ENCODE measurements at places on chromosomes 11 and 22.

DNA sequence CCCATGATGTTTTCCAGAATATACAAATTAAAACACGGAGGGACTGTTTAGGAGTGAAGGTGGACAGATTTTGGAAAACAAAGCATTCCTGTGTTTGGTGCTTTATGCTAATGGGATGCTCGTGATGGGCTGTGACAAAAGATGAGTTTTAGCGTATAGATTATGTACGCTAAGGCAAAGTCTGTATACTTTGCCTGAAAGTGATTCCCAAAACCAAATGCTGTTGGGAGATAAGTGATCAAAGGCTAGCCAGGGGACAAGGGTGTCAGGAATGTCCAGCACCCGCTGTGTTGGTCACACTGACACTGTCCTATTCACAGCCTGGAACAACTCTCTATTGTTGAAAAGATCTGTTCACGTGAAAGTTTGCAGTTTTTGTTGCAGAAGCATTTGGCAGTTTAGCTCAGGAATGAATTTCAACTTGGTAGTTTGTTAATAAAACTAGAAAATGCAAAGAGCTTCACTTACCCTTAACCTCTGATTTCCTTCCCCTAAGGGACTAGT is 1.5 kb downstream of the JAM3 start:
- DNase-seq: no peak

- no peak for DNase-seq
Observed at GRCh38 chr11:108781946-108782345, 117.1 kb downstream of the DDX10 start.

DNA sequence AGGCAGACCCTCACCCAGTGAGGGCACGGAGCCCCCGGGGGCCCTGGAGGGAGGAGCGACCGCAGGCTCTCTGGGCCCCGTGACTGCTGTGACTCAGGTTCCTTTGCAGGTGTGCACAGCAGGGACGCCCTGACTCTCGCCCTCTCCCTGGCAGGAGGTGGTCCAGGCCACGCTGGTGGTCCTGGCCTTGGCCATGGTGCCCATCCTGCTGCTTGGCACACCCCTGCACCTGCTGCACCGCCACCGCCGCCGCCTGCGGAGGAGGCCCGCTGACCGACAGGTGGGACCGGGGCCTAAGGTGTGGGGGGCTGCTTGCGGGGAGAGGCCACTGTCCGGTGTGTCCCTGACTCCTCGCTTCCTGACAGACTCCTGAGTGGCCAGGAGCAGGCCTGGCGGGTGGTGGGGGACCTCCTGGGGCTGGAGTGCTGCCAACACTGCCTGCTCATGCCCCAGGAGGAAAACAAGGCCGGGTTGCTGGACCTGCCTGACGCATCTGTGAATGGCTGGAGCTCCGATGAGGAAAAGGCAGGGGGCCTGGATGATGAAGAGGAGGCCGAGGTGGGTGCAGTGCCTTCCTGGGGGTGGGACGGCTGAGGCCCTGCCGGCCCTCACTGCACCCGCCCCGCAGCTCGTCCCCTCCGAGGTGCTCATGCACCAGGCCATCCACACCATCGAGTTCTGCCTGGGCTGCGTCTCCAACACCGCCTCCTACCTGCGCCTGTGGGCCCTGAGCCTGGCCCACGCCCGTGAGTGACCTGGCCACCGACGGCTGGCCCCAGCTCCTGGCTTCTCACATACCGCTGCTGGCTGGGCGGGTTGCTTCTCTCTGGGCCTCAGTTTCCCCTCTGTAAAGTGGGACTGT is 10.9 kb downstream of the TCIRG1 start:
- no peak for DNase-seq

GRCh38 chr11:44804449-44805437 is 78.0 kb downstream of the TSPAN18 start:
- no peak for DNase-seq

DNA sequence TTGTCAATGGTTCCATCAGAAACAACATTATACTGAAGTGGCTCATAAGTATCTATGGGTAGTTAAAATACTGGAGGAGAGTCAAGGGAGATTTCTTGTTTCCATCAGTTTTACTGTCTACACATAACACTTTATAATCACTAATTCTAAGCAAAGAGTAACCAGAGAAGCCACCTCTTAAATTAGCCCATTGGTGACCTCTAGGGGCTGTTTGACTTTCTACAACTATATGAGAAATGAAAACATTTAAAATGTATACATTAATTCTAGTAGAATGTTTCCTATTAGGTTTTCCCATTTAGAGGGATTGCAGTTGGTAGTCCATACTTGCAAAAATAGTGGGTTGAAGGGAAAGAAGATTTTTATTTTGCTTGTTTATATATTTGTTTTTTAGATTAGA is 504.3 kb downstream of the FAM181B start:
- DNase-seq: no peak

GRCh38 chr11:122050021-122050690 is 65.9 kb downstream of the BLID start:
- no peak for DNase-seq

DNA sequence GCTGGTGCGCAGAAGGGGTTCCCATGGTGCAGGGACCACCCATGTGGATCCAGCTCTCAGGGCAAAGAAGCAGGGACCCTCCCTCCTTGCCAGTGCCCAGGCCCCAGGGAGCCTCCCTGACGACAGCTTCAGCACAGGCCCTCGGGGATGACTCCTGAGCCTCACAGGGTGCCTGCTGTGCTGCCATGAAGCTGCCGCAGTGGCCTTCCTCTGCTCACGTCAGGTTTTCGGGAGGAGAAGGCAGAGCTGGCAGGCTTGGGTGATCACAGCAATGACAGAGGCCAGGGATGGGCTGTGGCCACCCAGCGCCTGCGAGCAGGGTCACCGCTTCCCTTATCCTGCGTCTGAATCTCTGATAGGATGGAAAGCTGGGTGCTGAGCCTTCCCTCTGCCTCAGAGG is 276.2 kb downstream of the BRD1 start:
- DNase-seq: no peak

- no peak for DNase-seq
Observed at GRCh38 chr11:76649011-76649410, 21.5 kb downstream of the LRRC32 start.

DNA sequence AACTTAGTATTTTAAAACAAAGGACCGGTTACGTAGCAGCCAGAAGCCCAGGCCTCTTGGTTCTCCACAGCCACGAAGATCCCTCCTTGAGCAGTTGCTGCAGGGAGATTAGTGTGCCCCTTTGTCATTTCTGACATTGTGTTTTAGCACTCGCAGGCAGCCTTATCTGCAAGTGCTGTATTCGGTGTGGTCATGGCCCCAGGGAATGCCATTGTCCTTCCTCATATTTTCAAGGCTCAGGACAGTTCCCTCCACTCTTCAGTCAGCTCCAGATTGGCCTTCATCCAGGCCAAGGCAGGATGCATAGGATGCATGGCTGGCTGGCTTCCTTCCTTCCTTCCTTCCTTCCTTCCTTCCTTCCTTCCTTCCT is 88.5 kb downstream of the ZBTB16 start:
- DNase-seq: no peak

GRCh38 chr11:128548649-128549255 is 38.6 kb downstream of the ETS1 start:
- DNase-seq: no peak

DNA sequence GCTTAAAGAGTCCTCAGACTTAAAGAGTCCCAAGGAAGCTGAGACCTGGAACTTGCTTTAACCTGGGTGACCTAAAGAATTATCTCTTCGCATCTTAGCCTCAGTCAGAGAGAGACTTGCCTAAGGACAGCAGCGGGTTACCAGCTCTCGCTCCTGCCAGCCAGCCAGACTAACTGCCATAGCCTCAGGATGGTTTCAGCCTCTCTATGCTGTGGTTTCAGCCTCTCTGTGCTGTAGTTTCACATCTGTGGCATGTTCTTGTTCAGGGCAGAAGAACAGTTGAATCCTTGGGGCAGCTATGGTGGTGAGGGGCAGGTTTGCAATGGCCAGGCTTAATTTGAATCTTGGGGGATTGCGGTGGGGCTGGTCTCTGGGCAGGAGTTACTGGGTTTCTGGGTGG is 2.3 kb downstream of the FRMD8 start:
- DNase-seq: no peak

DNA sequence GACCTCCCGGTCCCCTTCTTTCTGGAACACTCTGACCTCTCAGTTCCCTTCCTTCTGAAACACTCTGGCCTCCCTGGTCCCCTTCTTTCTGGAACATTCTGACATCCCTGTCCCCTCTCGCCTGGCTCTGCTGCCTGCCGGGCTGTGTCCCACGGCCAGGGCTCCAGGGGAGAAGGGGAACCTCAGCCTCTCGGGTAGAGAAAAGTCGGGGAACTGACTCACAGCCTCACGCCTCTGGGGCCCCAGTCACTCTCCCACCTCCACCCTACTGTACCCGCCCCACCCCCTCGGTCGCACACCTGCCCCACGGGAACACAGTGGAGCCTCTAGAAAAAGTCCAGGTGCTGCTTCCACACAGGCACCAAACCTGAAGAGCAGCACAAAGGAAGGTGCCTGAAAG is 93.3 kb downstream of the BRD1 start:
- DNase-seq: no peak

GRCh38 chr11:2928605-2929530 is at the start of gene PHLDA2:
Gene PHLDA2, minus strand, starts transcription at chr11:2929420. Its CDS starts 56 bp downstream, at chr11:2929364.
- DNase-seq: no peak

- DNase-seq: no peak
Observed at GRCh38 chr22:19292458-19293230, 1.1 kb upstream of the CLTCL1 start.

DNA sequence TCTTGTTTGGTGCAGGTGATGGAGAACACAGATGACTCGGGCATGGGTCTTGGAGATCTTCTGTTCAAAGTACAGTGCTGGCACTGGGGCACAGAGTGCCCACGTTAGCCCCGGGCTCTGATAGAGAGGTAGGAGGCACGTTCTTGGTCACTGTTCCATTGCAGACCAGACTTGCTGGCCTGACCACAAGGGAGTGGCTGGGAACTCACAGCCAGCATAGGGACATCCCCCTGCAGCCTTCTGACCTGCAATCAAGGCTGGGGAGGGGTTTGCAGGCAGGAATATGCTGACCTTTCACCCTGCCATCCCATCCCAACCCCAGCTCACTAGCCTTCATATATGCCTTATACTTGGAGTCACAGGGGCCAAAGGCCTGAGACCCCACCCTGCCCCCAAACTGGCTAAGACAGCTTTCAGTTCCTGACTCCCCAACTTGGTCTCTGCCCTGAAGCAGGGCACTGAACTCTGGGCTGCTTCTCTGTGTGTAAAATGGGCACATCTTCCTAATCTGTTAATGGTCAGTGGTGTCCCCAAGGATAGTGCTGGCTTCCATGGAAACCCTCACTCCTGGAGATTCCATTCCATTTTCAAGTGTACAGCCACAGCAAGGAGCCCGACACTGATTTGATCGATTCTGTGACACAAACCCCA is 4.6 kb downstream of the MRPL49 start:
- no peak for DNase-seq
